ENCODE measurements at places on chromosomes 2 and 18.

GRCh38 chr2:45879406-45879805 is 227.9 kb downstream of the PRKCE start:
- no peak for DNase-seq

DNA sequence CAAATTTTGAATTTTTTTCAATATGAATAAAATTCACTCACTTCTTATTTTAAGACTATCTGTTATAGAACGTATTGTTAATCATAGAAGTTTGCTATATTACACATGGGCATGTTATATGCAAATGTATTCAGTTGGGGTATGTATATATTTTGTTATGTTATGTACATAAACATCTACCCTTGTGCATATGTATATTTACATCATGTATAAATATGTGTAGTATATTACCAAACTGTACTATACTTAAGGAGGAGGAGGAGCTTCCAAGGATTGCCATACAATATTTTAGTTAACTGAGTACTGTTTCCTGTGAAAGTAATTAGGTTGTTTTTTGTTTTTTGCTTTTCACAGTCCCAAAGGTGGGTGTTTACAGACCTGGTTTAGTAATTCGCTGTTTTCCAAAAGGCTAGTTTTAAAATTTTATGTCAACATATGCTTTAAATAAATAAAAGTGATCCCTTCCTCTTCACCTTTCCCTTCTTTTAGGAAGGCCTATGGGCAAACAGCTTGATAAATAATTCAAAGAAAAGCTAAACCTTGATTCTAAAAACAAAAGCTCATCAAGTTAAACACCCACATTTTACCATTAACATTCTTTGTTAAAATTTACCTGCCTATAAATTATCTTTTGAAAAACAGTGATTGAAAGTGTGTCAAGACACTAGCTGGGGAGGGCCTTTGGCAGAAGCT is 12.9 kb upstream of the POU3F3 start:
- no peak for DNase-seq

- no peak for DNase-seq
Observed at GRCh38 chr2:14693874-14694273, 61.4 kb downstream of the LRATD1 start.

- no peak for DNase-seq
Observed at GRCh38 chr2:64205415-64205814, 61.2 kb upstream of the PELI1 start.

GRCh38 chr18:55406451-55406991 is 181.5 kb downstream of the TCF4 start:
- no peak for DNase-seq

DNA sequence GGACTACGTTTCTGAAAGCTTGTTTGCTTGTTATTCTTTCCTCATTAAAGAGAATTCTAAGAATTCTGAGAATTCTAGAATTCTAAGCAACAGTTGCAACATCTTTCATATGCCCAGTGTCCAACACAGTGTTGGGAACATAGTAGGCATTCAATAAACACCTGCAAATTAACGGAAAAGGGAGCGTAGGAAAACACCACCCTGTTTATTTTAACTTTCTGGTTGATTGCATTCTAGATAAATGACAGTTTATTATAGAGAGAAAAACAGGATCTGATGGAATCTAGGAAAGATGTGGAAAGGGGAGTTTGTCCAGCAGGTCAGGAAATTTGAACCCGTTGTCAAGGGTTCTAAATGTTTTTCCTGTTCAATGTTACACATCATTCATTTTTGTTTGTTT is 24.2 kb upstream of the EFEMP1 start:
- no peak for DNase-seq

DNA sequence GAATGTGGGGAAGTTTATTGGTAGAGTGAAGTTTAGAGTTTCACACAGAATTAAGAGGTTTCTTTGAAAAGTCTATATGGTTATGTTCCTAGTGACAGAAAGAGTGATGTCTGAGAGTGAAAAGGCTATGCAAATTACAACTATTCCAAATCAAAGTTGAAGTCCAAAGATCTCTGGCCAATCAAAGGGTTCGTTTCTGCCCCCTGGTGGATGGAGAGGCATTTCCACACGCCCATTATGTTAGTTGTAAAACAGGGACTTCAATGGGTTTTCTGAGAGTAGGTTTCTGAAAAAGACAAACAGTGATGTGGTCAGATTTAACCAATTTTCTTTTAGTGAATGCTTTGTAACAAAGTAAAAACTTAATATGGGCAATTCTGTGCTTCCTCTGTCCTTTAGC is 441.5 kb upstream of the POU3F3 start:
- no peak for DNase-seq

DNA sequence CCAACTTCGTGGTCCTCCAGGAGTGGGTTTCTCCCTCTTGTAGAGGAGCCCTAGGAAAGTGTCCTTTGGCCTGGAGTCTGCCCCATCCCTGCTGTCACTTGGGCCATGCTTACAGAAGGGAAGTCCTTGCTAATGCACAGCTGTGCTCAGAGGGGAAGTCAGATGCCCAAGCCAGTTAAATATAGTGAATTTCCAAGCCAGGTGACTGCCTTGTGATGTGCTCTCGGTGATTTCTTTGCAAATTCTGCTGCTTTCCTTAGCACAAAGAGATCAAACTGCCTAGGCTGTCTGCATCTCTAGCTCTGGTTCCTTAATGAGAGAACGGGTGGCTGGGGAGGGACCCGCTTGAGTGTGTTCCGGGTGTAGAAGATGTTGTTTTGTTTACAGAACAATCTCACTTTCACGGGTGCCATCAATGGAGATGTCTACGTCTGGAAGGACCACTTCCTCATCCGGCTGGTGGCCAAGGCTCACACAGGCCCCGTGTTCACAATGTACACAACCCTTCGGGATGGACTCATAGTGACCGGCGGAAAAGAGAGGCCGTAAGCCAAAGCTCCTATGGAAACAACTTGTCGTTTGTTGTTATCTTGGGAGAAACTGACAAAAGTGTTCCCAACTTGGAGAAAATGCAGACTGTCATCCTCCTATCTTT is 91.4 kb downstream of the RTN4 start:
- no peak for DNase-seq

DNA sequence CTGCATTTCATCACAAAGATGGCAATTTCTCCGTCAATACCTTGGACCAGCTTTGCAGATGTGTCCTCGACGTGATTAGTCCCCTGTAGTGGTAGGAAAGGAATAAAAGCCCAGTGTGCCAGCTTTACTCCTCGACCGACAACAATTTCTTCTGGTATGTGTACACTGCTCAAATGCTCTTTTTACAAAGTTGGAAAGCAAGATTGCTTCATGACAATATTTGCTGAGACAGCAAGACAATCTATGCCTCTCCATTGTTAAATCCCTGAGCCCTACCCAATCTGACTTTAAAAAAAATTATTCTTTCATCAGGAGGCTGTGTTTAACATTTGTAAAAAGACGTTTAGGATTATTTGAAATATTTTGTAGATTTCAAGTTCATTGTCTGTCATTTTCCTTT is 27.6 kb upstream of the ZEB2 start:
- no peak for DNase-seq

DNA sequence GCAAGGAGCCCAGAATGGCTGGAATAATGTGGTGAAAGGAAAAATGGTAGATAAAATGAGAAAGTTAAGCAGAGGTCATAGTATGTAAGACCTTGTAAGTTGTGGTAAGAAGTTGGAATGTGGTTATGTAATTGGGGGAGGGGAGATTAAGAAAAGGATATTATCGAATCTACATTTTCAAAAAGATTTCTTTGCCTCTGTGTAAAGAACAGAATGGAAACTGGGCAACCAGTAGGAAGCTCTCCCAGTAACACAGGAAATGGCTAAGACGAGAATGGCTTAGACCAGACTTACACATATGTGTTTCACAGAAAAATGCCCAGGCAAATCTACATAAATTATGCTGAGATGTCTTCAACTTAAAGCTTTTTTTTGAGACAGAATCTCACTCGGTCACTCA is 13.2 kb downstream of the MEMO1 start:
- no peak for DNase-seq

- no peak for DNase-seq
Observed at GRCh38 chr2:117786520-117786919, 28.0 kb upstream of the DDX18 start.

- no peak for DNase-seq
Observed at GRCh38 chr2:230124235-230124634, 55.5 kb upstream of the SLC16A14 start.

DNA sequence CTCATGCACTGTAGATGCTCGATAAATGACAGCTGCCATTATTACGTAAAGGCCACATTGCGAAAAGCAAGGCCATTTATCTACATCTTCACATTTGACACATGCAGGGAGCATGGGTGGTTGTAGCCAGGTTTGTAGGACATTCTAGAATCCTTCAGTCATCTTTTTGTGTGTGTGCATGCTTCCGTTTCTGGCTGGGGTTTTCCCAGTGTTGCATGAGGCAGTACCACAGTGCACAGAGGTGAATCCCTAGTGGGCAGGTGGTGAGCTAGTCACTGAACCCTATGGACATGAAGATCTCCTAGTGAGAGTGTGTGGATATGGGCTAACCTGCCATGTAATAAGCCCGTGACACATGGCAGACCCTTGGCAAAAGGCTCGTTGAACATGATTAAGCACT is 151.8 kb upstream of the SLC14A2 start:
- no peak for DNase-seq

DNA sequence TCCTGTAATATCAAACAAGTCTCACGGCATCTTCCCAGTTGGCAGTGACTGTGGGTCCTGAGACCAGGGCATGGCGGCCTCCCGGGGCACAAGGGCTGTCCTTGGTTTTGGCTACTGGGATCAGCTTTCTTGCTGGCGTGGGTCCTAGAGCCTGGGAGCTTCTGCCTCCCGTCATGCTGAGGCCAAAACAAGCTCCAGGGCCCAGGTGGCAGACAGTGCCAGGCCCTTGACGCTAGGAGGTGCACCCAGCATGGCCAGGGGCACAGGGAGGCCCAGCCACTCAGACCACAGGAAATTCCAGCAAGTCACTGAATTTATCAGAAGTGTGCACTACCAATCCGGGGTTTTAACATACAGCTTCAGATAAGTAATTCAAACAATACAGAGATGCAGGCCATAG is 184.7 kb downstream of the EIPR1 start:
- no peak for DNase-seq

- DNase-seq = no peak
Observed at GRCh38 chr18:44682871-44683221, 2.2 kb downstream of the SETBP1 start.

DNA sequence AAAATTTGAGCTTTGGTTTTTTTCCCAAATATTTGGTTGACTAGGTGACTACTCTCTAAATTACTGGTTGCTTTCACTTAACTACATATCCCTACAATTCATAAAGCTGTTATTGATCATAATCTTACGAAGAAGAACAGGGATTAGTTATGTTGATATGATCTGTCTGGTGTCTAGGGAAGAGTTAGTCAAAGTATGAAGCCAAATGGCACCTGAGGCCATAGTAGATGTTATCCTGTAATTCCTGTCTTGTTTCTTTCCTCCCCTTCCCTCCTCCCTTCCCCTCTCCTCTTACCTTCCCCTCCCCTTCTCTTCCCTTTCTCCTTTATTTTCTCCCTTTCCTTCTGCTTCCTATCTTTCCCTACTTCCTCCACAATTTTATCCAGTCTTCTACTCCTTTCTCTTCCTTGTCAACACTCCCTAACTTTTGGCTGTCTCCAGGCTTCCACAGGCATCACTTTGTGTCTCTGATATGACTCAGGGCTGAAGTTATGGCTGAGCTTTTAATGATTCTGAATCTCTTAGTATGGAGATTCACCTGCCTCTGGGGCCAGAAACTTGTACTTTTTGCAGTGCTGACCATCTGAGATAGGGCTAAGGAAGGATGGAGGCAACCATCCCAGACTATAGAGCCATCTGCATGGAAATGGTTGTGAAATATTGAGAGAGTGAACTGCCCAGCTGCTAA is 149.9 kb upstream of the TCF4 start:
- no peak for DNase-seq

GRCh38 chr2:159136391-159136790 is 150.1 kb downstream of the WDSUB1 start:
- no peak for DNase-seq

- no peak for DNase-seq
Observed at GRCh38 chr2:85255813-85256594, 71.8 kb downstream of the TGOLN2 start.

DNA sequence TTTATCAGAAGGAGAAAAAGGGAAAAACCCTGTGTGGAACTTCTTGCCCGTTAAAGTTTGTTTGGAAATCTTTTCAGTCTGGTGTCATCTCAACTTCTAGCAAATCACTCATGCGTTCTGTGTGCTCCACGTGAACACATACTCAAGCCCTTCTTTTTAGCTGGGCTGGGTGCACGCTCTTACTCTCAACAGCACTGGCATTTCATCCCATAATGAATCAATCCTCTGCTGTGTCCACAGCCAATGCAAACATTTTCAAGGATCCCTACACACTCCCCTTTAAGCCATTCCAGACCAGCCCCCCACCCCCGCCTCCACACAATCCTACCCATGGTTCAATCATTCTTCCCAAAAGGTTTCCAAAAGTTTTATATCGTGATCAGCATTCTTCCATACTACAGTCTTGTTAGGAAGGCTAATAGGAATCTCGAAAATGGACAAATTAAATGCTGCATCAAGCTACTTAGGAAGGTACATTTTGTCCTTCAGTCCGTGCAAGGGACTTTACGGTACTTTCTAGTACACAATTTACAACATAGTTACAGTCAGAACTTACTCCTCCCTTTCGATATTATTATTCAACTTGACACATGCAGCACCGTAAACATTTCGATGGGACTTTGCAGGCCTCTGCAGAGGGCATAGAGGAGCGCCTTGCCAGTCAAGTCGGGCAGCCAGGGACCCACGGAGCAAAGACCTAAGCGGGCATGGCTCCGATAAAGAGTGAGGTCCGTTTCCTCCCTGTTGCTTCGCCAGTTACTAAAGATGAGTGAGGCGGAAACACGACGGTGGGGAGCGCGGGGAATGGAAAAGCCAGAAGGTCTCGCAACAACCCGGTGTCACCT is 1.4 kb downstream of the PTGR3 start:
- no peak for DNase-seq

DNA sequence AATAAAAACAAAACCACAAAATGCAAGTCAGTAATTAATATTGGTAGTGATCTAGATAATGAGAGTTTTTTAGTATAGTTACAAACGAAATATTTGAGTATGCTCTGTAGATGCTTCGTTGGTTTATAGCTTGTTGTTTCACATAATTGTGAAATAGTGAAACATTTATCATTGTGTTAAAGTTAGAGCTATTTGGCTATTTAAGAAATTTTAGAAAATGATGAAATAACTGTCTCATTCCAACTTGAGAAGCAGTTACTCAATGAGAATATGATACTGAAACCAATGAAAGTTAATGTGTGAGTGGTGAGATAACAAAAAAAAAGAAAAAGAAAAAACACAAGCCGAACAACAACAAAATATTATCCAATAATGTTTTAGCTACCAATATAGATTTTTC is 475.6 kb upstream of the ZEB2 start:
- no peak for DNase-seq

- no peak for DNase-seq
Observed at GRCh38 chr2:170222298-170222697, 44.4 kb downstream of the MYO3B start.

DNA sequence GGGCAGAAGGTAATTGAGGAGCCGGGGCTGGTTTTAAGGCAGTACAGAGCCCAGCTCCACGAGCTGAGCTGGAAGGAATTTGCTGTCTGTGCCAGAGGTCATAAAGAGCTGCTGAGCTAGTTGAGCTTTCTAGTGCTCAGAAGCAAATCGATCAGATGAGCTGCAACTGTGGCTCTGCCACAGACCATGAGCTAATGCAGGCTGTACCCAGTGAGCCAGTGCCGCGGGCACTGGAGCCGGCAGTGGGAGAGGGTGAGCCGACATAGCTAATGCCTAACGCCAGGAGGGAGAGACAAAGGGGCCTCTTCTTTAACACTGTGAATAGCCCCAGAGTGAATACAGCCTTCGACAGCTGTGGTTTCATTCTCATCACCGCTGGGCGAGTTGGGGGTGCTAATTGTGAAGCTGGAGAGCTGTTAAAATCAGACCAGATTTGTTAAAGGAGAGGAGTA is 410.1 kb upstream of the TCF4 start:
- no peak for DNase-seq
